ENCODE measurements at places on chromosomes 6 and 20.

- peak; percentile 66 for DNase-seq
These were observed 170.2 kb downstream of the PREX1 start for GRCh38 chr20:48657426-48658197.

DNA sequence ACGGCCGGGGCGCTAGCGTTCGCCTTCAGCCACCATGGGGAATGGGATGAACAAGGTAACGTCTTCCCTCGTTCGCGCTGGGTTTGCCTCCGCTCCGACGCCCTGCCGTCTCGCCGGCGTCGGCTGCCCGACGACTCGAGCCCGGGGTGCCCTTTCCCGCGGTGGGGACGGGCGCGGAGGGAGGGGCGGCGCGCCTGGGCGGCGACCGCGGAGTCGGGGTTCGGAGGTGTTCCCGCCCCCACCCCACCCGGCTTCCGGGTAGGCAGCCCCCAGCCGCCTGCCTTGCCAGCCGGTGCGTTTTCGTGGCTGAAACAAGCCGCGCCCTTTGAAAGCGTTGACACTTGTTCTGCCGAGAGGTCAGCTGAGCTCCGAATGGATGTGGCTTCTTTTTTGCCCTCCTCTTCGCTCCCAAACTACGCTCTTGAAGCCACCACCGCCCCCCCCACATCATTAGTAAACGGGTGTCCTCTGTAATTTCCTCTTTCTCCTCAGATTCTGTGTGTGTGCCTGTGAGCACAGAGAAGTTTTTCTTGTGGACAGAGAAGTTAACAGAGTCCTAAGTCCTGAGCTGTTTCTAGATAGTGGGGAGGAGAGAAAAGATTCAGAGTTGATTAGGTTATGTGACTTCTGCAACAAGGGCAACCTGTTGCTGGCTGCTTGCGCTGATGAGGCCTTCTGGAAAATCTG, 362 bp downstream of the DUSP22 start:
- DNase-seq = no peak

DNA sequence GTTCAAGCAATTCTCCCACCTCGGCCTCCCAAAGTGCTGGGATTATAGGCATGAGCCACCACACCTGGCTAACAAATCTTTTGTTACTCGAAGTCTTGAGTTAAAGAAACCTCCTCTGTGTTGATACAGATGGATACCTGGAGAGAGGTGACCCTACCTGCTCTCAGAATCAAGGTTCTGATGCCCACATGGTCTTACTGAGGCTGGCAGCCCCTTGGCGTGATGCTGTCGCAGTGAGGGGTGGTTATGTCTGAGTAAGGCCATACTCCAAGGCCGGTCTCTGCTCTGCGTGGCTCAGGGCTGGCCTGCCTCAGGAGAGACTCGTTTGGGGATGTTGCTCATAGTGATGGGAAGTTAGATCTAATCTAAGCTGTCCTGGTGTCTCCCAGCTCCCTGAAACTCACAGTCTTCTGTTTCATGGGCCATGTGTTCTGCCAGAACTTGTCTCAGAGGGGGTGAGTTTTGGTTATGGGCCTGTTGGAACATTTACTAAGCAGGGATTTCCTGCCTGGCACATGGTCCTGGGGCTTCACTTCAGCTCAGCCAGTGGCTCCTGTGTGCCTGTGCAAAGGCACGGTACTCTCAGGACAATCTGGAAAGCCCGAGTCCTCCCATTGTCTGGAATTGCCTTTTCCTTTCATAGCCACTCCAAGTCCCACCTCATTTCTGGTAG, 17.5 kb upstream of the TRAF3IP2 start:
- DNase-seq = no peak

- peak; percentile 98 for DNase-seq
These were observed 54.1 kb downstream of the FGD2 start for GRCh38 chr6:37059344-37060194.

DNA sequence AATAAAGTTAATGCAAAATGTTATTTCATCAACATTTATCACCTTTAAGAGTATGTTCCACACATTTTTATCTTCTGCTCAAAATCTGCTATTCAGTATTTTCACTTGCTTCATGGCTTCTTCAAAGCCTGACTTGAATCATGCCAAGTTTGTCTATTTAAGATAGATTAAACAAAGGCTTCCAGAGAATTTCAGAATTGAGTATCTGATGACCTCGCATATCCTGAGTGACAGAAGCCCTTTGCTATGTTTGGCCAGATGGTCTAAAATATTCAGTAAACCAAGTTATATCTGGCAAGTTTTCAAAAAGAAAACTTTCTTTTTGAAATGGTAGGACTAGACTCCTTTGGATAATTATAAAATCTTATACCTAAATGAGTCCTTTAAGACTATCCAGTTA, 348.9 kb upstream of the KCNQ5 start:
- DNase-seq = peak; percentile 71

DNA sequence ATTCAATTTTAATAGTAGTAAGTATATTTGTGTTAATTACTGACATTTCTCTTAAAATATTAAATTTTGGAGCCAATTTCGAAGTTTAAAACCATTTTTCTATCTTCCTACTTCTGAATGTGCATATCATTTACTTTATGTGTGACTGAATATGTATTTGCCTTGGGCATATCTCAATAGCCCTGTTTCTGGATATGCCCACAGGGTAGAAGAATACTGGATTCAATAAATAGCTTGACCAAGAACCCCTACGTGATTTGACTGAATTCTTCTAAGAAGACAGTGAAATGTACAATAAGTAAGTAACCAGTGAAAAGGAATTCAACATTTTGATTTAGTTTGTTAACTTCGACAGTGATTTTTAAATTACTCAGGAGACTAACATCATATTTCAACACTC, 7.8 kb downstream of the HMGN3 start:
- no peak for DNase-seq

DNA sequence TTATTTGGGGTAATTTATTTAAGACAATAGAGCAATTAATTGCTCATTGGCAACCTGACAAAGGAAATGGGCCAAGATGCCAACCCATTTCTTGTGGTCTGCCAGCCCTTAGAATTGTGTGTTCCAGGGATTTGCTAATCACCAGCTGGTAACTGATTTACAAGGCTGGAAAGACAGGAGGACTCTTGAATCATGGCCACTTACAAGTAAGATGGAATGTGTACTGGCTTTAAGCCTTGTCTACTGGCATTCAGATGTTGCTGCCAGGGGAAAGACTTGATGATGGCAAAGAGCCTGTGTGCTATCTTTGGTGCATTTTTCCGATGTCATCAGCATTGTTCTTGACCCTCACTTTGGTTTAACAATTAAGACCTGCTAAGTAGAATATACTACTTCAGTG, 91.0 kb downstream of the BCKDHB start:
- DNase-seq = no peak

DNA sequence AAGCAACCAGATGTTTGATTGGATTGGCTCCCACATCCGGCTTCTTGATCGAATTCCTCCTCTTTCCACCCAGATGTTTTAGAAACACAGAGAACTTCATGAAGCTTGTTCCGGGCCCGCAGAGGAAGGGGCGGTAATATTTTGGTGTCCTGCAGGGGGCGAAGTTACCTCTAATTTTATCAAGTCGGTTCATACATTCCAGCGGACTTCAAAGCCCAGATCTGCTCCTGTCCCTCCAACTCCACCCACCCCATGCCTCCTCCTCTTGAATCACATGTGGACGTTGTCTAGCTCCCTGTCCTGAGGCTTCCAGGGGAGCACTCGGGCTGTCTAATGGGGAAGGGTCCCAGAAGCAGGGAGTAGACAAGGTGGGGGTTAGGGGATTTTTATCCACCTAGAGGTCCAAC, 2.9 kb upstream of the BMP6 start:
- peak; percentile 76 for DNase-seq

GRCh38 chr20:62876902-62877816, 15.5 kb upstream of the TCFL5 start:
- peak; percentile 22 for DNase-seq

DNA sequence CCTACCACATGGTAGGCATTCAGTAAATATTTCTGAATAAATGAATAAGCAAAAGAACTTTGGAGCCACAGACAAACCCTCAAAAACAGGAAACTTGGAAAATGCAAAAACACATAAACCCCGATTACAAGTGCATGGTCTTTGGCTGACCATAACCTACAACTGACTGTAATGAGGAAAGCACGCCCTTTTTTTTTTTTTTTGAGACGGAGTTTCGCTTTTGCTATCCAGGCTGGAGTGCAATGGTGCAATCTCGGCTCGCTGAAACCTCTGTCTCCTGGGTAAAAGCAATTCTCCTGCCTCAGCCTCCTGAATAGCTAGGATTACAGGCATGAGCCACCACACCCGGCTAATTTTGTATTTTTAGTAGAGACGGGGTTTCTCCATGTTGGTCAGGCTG, 11.9 kb upstream of the LATS1 start:
- DNase-seq = no peak

GRCh38 chr20:61881416-61881815, 184.3 kb downstream of the TAF4 start:
- DNase-seq = no peak

DNA sequence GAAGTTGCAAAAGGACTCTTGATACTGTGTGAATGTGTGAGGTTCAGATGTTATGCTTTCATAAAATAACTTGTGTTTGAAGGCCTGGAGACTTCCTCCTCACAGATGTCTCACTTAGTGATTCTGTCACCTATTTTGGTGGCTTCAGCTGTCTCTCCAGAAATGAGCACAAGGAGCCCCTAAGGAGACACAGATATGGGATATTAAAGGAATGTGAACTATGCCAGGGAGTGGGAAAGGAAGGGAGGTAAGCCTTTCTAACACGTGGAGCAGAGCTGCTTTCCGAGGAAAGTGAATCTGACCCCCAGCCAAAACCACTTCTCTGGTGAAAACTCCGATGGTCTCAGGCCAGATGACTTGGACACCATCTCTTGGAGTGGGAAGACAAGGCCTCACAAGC, 10.5 kb upstream of the FOXO3 start:
- DNase-seq = no peak

DNA sequence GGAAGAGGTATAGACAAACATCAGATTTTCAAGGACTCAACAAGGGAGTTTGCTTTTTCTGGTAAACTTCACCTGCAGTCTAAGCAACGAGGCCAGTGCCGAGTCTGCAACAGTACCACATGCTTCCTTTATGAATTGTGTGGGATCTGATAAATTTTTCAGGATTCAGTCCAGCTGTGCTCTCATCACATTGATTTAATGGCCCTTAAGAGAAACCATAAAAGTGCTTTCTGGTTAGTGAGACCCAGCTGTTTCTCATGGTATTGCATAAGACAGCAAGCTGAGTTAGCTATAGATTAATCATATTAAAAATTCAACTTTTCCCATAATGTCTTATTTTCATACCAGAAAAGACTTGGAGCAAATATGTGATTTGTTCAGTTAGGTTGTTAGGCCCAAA, 291.4 kb downstream of the CENPW start:
- DNase-seq = peak; percentile 82

All from fibroblast of skin of right quadriceps (primary cell).